ENCODE measurements at places on chromosomes 6 and 20. TPM values are rescaled to one million over a fixed set of nuclear protein-coding genes. Genes with fewer than 3 reads are reported as not detected.

COL12A1 gene
- 383 TPM for total RNA-seq

ZNF217 gene
- 33.8 TPM for total RNA-seq

EPHA7 gene
- 2.3 TPM for total RNA-seq

TCF19 gene
- 10.0 TPM for total RNA-seq

PI3 gene
- total RNA-seq: 509 TPM

C6orf58 gene
- 0.20 TPM for total RNA-seq

HLA-DOB gene
- 0.69 TPM for total RNA-seq

SMIM8 gene
- total RNA-seq: 13.9 TPM

LBP gene
- total RNA-seq: 0.30 TPM

SPATS1 gene
- total RNA-seq: not detected

SLC22A16 gene
- total RNA-seq: 2.0 TPM

KIF6 gene
- 0.79 TPM for total RNA-seq

AIF1 gene
- 23.8 TPM for total RNA-seq

FAM135A gene
- total RNA-seq: 48.0 TPM

MEP1A gene
- not detected for total RNA-seq

KPNA5 gene
- total RNA-seq: 15.5 TPM

CST2 gene
- not detected for total RNA-seq

TBXT gene
- total RNA-seq: not detected

PCK1 gene
- total RNA-seq: 51.4 TPM

FOXA2 gene
- total RNA-seq: not detected

ALDH8A1 gene
- total RNA-seq: 0.99 TPM

SRSF3 gene
- total RNA-seq: 147 TPM

ULBP1 gene
- 0.69 TPM for total RNA-seq

PARD6B gene
- total RNA-seq: 9.3 TPM

KCNK16 gene
- not detected for total RNA-seq
